ENCODE measurements at places on chromosomes 4 and X.

- DNase-seq = no peak
Measured at GRCh38 chr4:95551653-95552052, 2.9 kb upstream of the UNC5C start.

- no peak for DNase-seq
Measured at GRCh38 chr4:107017443-107018343, 18.4 kb downstream of the DKK2 start.

DNA sequence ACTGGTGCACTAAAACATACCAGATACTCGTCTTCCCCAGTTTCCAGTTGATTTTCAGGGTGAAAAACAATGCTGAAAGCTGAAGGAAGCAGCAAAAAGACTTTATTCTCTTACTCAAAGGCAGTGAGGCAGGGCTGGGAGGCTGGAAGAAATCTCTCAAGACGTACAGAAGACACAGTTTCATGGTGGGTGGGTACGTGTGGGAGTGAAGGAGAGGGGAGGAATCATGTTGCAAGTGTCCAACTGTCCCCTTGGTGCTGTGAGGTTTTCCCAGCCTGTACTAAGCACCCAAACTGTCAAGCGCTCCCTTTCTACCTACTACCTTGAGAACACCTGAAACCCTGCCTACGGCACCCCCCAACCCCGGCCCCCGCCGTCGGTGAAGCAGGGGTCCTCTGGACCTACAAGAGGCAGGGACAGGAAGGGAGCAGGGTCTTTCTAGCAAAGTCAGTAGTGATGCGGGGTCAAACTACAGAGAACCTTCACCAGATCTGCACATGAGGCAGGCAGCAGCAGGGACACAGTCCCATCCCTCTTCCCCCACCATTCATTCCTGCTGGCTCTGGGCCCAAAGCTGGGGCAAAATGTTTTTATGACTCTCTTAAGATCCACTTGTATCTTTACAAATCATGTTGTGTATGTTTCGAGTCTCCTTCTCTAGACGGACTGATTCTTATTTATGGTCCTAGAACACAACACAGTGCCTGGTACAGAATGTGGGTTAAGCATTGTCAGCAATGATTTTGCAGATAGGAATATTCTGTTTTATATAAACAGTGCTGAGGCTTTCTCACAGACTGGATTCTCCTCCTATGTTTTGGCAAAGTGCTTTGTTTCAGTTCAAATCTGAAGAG, 2.4 kb upstream of the SETD7 start:
- DNase-seq = no peak

- DNase-seq = no peak
Measured at GRCh38 chrX:115547448-115547847, 13.5 kb upstream of the PLS3 start.

- no peak for DNase-seq
Measured at GRCh38 chr4:113636438-113636818, 125.1 kb downstream of the CAMK2D start.

- no peak for DNase-seq
Measured at GRCh38 chr4:52982255-52982945, 120.3 kb downstream of the RASL11B start.

GRCh38 chr4:48554606-48555005, 64.6 kb downstream of the ZAR1 start:
- no peak for DNase-seq

GRCh38 chr4:119733431-119733830, 104.8 kb upstream of the PDE5A start:
- no peak for DNase-seq

- DNase-seq = no peak
Measured at GRCh38 chr4:624705-625590, at the start of gene PDE6B. Gene PDE6B (plus strand): TSS chr4:625573. CDS start chr4:625627, 54 bp downstream.

- DNase-seq = no peak
Measured at GRCh38 chr4:77930154-77930639, 67.6 kb downstream of the MRPL1 start.

DNA sequence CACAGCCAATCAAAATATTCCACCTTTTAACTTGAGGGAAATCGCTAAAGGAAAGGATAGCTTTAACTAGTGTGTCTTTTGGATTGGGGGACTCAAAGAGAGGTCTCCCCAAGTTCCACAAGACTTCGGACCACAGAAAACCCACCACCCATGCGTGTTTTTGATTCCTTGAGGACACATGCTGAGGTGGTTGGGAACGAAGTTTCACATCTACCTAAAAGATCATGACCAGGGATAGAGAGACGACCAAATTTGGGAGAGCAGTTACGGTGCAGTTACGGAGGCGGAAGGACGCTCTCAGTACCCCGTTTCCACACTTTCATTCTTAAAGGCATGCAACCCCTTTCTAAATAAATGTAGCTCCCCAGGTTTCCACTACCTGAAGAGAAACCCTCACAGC, 1.1 kb downstream of the PCYT1B start:
- DNase-seq = no peak

GRCh38 chr4:74054483-74055047, 16.1 kb upstream of the CXCL3 start:
- no peak for DNase-seq

DNA sequence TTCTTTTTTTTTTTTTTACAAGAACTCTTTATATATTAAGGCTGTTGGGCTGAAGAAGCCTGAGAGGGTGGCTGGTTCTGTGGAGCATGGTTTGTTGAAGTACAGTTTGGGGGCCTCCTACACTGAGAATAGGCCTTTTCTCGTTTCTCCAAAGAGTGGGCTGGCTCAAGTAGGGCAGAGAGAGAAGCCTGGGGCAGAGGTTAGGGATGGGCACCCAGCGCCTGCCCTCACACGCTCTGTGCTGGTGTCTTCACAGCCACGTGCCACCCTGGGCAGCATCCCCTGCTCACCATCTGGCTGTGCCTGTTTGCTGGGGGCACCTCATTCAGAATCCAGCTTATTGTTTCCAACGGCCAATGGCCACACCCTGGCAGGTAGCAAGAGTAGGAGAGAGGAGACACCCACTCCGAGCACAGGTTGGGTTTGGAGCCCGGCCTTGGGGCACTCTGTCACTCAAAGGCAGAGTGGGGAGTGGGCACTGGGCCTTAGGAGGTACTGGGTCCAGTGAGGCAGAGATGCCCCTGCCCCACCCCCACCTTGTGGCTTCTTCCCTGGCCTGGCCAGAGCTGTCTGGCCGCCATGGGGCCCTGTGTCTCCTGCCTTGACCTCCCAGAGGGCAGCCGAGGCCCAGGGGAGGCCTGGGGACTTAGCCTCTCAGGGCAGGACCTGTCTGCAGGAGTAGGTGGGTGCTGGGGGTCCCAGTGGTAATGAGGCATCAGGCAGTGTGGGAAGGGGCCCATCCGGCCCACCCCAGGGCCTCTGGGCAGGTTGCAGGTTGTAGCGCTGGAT, 2.9 kb downstream of the MSANTD1 start:
- DNase-seq = no peak

- DNase-seq = no peak
Measured at GRCh38 chr4:167903291-167903721, 189.0 kb upstream of the ANXA10 start.

DNA sequence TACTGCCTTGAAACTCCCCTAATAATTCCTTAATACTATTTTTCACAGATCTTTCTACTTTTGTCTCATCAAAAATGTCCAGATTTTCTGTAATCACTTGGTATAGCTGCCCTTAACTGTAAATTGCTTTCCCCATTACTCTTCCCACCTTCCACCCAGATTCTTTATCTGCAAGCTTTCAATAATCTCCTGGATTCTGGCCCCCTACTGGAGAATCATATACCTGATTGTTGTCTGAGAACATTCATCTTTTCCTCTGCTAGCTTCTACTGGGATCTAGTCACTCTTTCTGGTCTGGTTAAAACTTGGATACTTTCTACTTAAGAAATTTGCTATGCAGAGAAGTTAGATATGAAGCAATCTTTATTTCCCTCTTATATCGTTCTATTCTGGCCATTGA, 552.6 kb downstream of the PCDH19 start:
- DNase-seq = no peak

- no peak for DNase-seq
Measured at GRCh38 chr4:100306018-100306417, 115.8 kb upstream of the DDIT4L start.

- no peak for DNase-seq
Measured at GRCh38 chr4:74260036-74260435, 48.2 kb upstream of the EPGN start.

GRCh38 chrX:84715315-84715714, 213.1 kb upstream of the HDX start:
- no peak for DNase-seq

DNA sequence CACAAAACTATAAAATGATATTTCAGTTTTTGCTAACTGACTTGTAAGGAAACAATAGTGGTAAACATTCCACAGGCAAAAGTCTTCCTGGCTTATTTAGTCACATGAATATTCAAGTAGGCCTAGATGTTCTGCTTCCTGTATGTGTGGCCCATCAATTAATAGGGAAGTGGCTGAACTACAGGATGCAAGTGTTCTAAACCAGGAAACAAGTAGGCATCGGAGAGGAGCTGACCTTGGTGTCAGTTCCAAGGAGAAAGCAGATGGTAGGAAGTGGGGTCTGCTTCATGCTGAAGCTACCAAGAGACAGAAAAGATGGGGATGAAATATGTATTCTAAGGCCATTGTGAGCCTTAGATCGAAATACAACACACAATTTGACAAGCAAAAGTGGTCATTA, 149.7 kb downstream of the ANTXR2 start:
- DNase-seq = no peak

Data from CD8-positive, alpha-beta T cell (primary cell).